ENCODE measurements at places on chromosomes 2 and 18.

DNA sequence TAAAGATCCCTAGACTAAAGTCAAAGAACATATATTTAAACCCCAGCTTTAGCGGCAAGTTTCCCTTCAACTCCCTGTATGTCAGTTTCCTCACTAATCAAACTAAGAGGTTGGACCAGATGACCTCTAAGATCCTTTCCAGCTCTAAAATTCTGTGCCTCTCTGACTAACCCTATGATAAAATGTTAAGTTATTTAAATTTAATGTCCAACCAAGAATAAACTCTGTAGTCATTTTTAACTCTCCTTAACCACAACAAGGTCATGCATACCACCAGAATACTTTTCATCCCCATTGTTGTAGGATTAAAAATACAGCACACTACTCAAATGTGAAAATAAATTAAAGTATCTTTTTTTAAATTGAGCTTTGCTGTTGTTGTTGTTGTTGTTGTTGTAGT is 5.2 kb upstream of the PDE1A start:
- DNase-seq, result no peak

DNA sequence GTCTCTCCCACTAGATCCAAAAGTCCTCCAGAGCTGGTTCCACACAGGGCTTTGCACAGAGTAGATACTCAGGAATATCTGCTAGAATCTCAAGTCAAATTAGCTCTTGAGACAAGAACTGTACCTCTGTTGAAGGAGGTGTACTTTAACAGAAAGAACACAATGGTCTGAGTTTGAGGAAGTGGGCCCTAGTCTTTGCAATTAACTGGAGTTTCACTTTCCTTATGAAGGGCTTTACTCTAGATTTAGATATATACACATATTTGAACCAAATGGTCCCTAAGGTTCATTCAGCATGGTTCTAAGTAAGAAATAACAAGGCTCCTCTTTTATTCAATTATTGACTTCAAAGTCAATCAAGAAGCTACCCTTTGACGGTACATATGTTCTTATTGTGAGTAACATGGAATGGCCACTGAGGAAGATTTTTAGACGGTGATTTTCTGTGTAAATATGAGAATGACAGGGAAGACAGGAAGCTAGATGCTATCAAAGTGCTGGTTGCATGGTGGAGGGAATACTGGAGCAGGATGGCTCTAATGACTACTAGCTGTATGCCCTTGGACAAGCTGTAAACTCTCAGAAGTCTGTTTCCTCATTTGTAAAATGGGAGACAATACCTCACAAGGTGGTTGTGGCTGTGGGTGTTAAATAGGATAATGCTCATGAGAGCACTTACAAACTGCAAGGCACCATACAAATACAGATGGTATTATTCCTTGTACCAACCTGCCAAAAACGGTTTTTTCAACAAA is 73.5 kb upstream of the SERTAD2 start:
- no peak for DNase-seq

DNA sequence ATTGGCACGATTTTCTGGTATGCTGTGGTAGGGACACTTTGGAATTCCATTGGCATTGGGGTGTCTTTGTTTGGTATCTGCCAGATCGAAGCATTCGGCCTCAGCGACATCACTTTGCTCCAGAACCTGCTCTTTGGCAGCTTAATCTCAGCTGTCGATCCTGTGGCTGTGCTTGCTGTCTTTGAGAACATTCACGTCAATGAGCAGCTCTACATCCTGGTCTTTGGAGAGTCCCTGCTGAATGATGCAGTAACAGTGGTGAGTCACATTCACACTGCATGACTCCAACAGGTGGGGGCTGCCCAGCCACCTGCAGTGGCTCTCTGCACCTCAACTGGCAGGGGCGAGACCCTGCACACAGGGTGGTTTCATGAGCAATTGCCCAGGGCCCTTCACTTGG is 38.4 kb downstream of the SLC9A2 start:
- DNase-seq, result no peak

GRCh38 chr2:20737505-20737904 is 70.6 kb downstream of the GDF7 start:
- no peak for DNase-seq

- no peak for DNase-seq
Measured at GRCh38 chr2:111032721-111033429, 87.8 kb upstream of the BCL2L11 start.

DNA sequence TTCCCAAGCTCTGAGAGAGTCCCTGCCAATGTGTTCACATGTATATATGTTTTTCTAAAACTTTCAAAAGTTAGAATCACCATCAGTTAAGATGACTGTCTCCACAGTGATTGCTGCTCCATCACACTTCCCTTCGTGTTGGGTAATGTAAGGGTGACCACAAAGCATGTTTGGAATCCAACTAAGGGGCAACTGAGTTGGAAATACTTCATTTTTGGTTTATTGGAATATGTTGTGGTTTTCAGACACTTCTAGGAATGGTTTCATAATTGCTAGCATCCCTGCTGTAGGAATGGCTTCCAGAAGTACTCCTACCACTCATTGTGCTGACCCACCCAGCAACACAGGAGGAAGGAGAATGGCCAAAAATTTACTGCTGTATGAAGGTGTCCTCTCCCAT is 212.5 kb upstream of the GULP1 start:
- no peak for DNase-seq
